ENCODE measurements at places on chromosomes 5 and 9.

DNA sequence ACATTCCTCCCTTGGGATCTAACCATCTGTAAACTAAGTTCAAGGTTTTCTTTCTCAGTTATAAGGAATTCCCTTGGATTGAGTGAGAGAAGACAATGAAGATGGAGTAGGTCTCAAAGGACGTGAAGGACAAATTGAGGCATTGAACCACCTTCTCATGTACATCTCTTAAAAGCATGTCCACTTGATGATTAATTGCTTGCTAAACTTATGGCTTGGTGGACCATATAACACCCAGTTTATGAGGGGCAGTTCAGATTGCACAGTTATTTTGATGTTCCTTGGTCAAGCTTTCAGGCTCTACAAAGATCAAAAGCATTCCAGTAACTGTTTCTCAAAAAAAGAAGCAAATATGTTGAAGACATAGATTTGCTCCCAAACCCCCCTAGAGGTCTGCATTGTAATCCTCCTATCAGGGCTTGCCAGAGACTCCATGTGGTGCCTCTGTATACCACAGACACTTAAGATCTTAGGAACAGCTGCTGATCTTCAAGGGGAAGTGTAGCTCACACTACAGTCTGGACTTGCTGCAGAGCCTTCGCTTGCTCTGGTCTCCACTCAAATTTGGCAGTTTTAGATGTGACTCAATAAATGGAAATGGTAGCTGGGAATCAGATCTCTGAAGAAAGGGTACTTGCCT, 56.9 kb upstream of the ALDH1A1 start:
- no peak for DNase-seq

DNA sequence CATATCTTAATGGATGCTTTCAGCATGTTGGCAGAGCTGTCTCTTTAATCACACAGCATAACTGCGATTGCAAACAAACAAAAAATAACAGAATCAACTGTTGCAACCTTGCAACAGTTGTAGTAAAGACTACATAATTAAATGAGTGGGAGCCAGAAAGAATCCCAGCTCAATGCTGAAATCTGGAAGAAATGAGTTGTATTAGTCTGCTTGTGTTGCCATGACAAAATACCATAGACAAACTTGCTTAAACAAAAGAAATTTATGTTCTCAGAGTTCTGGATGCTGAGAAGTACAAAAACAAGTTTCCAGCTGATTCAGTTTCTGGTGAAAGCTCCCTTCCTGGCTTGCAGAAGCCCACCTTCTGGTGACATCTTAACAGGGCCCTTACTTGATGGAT, 260.9 kb upstream of the TUSC1 start:
- no peak for DNase-seq

DNA sequence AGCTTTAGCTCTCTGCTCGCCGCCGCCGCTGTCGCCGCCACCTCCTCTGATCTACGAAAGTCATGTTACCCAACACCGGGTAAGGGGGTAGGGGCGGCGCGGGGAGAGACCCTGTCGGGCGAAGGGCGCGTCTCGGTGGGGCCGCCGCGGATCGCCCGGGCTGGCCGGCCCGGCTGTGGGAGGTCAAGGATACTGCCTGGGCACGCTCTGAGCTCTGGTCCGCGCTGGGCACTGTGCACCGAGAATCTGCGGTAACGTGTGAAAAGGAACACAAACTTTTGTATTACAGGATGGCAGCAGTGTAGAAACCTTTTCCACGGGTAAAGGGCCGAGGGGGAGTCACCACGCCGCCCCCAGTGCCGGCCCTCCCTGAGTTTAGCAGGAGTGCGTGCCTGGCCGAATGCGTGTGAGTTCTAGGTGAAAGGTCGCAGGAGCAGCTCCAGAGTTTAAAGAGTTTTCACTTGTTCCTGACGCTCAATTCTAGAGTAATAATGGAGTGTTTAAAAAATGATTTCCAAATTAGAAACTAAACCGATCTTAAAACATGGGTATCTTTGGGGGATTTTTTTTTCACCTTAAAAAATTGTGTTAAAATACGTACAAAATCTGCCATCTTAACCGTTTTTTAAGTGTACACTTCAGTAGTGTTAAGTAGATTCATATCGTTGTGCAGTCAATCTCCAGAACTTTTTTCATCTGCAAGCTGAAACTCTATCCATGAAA, at the start of gene HSDL2:
HSDL2 (plus strand) TSS at position 7 of the 723 bp plus-strand sequence; CDS start at position 63, 56 bp downstream.
- DNase-seq, result peak; percentile 3

GRCh38 chr5:138685193-138685745, 68.0 kb upstream of the CTNNA1 start:
- DNase-seq, result no peak

DNA sequence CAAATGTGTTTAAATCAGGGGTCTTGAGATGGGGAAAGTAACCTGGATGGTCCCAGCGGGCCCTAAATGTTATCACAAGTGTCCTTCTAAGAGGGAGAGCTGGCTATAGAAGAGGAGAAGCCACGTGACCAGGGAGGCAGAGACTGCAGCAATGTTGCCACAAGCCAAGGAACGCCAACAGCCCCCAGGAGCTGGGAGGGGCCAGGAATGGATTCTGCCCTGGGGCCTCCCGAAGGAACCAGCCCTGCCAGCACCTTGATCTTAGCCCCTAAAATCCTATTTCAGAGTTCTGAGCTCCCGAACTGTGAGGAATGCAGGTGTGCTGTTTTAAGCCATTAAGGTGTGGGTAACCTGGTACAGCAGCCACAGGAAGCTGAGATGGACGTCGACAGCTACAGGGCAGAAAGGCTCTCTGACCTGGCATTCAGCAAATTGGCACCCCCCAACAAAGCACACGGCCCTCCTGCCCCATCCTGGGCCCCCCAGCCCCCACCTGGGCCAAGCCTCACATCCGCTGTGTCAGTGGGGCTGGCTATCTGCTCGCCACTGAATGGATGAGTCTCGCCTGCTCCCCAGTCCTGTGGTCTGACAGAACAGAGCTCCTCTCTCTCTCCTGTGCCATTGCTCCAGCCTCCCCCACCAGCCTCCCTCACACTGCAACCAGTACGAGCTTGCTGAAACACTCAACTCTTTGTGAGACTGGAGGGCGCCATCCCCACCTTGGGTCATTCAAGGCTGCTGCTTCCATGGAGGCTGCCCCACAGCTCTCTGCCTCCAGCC, 78.8 kb downstream of the ADAMTS2 start:
- no peak for DNase-seq

- DNase-seq, result peak; percentile 37
Observed at GRCh38 chr5:143402553-143403333, 743 bp downstream of the NR3C1 start.

- DNase-seq, result no peak
Observed at GRCh38 chr5:176829320-176829719, 19.0 kb downstream of the UNC5A start.

DNA sequence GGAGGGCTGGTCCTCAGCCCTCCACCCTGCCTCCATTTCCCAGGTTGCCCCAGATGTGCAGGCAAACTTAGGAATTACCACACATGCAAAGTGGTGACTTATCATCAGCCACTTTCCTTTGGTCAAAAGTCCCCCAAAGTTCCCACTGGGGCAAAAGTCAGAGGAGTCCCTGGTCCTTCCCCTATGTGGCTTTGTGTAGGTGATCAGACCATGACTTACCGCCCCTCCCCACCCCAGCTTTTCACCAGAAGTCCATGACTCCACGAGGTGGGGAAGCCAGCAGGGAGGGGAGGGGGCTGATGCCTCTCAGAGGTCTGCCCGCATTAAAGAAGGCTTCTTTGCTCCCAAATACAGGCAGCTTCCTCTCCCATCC, 5.8 kb downstream of the TRAF1 start:
- no peak for DNase-seq

- DNase-seq, result no peak
Observed at GRCh38 chr9:106626936-106627335, 236.0 kb upstream of the ZNF462 start.

DNA sequence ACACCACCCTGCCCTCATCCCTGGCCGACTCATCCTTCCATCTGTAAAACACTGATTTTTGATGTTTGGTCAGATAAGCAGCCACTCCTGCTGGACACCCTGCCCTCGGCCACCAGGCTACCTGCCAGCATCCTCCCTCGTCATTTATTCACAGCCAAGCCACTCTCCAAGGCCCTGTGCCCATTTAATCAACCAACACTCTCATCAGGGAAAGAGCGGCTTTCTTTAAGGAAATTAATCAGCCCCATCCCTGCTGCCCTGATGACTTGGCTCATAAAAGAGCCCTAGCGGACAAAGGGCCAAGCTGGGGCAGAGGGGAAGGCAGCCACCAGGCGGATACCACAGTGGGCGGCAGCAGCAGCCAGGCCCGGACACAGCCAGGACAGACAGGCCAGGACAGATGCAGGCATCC, 52.4 kb downstream of the GOLM1 start:
- no peak for DNase-seq

Data from activated T-helper 9 cell treated with anti-CD3 and anti-CD28 coated beads, Interleukin-2, amount 50 U/mL, for 16 hours (primary cell).